ENCODE measurements at places on chromosomes 3 and 15.

GRCh38 chr15:66153549-66154415 lies 99.8 kb downstream of the MEGF11 start:
- no peak for DNase-seq

DNA sequence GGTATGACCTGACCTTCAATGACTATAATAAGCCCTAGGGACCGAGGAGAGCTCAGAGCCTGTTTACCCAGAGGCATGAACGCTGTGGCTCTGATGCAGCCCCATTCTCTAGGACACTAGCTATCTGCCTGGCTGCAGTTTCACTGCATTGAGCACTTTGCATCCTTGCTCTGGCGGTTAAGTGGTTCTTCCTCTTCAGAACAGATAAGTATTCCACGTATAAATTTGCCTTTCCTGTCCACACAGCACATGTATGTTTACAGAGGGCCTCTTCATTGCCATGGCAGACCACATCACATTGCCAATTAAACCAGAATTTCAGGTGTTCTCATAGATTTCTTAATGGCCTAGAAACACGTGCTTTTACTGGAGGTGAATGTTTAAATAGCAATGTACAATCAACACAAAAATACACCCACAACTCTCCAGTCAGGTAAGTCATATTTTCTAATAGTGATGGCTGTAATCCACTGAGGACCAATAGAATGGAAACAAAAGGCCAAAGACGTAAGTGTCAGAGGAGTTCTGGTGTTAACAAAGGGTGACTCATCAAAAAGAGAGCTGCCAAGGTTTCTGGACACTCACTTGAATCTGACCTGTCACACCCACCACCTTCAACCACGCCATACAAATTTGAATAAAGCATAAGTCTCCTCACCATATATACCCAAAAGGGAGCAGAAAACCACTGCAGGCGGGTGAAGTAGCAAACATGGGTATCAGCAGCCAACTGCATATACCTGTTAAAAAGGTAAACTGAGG lies 553.4 kb downstream of the OCA2 start:
- no peak for DNase-seq

DNA sequence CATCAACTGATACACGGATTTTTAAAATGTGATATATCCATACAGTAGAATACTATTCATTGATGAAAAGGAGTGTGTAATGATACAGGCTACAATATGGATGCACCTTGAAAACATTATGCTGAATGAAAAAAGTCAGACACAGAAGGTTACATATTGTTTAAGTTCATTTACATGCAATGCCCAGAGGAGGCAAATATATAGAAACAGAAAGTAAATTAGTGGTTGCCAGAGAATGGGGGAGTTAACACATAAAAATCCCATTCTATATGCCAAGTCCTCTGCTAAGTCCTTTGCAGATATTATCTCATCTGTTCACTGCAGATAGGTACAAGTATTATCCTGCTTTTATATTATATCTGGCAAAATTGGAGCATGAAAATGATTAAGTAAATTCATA lies 22.1 kb upstream of the CDIN1 start:
- no peak for DNase-seq

GRCh38 chr3:130823241-130823884 lies 70.5 kb upstream of the ATP2C1 start:
- DNase-seq = no peak

DNA sequence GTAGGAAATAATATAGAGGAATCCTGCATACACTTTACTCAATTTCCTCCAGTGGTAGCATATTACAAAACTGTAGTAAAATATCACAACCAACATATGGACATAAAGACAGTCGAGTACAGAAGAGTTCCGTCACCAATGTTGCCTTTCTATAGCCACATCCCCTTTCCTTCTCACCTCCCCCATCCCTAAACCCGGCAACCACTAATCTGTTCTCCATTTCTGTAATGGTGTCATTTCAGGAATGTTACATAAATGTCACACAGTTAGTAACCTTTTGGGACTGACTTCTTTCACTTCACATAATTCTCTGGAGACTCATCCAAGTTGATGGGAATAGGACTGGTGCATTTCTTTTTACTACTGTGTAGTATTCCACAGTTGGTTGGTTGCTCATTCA lies 41.4 kb upstream of the ATG7 start:
- no peak for DNase-seq

GRCh38 chr15:50681467-50681866 lies 5.1 kb downstream of the TRPM7 start:
- no peak for DNase-seq

- DNase-seq = no peak
Observed at GRCh38 chr3:32616267-32616962, 45.8 kb upstream of the DYNC1LI1 start.

GRCh38 chr3:120161902-120162301 lies 67.7 kb upstream of the GSK3B start:
- DNase-seq = peak; percentile 7

- DNase-seq = no peak
Observed at GRCh38 chr3:77323626-77324025, 283.7 kb downstream of the ROBO2 start.

DNA sequence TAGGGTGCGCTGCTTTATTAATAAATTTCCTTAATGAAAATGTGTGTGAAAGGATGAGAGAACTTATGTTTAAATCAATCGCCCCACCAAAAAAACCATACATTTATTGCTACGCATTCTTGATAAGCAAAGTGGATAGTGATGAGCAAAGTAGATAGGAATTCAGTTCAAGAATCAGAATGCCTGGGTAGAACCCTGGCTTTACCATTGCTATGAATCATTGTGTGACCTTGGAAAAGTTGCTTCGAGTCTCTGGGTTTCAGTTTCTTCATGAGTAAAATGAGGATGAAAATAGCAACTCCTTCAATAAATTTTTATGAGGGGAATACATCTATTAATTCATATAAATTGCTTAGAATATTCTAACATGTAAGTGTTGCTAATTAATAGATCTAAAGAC lies 2.6 kb upstream of the ALCAM start:
- DNase-seq = no peak

DNA sequence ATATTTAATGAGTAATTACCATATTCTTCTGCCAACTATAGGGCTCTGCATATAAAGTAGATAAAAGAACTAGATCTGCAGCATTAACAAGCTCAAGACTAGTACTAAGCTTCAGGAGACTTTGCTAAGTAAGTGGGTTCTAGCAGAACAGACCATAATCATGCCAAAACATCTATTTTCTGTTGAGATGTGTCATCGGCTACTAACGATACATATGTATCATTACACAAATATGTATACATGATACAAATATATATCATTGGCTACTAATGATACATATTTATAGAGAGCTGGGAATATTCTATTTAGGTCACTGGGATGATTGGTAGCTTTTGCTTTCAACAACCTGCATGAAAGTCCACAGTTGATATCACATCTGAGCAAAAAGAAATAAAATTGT lies 185.8 kb upstream of the DCBLD2 start:
- no peak for DNase-seq

GRCh38 chr3:159960188-159961148 lies 28.2 kb upstream of the IL12A start:
- DNase-seq = no peak

GRCh38 chr15:97459771-97460170 lies 500.7 kb upstream of the ARRDC4 start:
- DNase-seq = no peak

GRCh38 chr3:127768346-127769008 lies 53.8 kb downstream of the MGLL start:
- DNase-seq = no peak

GRCh38 chr3:172522871-172523818 lies at the start of gene TNFSF10:
Gene TNFSF10, minus strand, starts transcription at chr3:172523430. Its CDS starts 46 bp downstream, at chr3:172523384.
- peak; percentile 72 for DNase-seq

- no peak for DNase-seq
Observed at GRCh38 chr15:45443645-45444044, 65.3 kb upstream of the GATM start.

DNA sequence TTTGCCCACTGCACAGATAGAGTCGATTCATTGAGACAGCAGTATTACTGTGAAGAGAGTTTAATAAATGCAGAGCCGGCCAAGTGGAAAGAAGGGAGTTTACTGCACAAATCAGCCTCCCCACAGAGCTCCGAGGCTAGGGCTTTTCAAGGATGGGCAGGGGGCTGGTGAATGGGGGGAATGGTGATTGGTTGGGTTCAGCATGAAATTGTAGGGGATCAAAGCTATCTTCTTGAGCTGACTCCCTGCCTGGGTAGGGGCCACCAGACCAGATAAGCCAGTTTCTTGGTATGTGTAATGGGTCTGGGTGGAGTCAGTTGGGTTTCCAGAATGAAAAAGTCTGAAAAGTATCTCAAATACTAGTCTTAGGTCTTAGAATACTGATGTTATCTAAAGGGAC lies 66.6 kb downstream of the SYNPR start:
- no peak for DNase-seq

- DNase-seq = no peak
Observed at GRCh38 chr3:140896997-140897396, 44.6 kb upstream of the SLC25A36 start.

- DNase-seq = no peak
Observed at GRCh38 chr3:144770281-144770680, 798.7 kb downstream of the DIPK2A start.

DNA sequence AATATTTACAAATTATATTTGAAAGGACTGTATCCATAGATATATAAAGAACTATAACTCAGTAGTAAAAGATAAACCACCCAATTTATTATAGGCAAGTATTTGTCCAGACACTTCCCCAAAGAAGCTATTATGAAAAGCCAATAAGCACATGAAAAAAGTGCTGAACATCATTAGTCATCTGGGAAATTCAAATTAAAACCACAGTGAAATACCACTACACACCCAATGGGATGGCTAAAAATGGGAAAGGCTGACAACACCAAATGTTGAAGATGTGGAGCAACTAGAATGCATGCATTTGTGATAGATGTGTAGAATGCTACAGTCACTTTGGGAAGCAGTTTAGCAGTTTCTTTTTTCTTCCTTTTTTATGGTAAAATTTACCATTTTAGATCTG lies 147.0 kb downstream of the PDE8A start:
- DNase-seq = no peak

- no peak for DNase-seq
Observed at GRCh38 chr15:34360298-34360697, 6.7 kb downstream of the LPCAT4 start.

- DNase-seq = no peak
Observed at GRCh38 chr3:64687781-64688604, at the start of gene ADAMTS9. Gene ADAMTS9, minus strand, starts transcription at chr3:64688000. Its CDS starts 343 bp downstream, at chr3:64687657.

- DNase-seq = no peak
Observed at GRCh38 chr3:177551431-177551836, 354.2 kb upstream of the TBL1XR1 start.

DNA sequence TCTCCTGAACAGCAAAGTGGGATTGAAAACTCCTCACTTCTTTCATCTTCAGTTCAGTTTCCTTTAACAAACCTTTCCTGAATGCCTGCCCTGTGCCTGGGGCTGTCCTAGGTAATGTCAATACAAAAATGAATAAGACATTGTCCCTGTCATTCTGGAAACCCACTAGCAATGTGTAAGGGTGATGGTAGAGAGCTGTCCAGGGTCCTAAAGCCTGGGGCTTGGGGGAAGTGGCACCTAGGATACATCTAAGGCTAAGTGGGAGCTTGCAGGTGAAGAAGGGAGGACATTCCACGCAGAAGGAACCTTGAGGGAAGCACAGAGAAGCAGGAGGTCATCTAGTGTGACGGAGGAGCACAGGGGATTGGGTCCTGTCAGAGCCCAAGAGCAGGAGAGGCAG lies 212.7 kb upstream of the PPP2R3A start:
- DNase-seq = no peak

- DNase-seq = no peak
Observed at GRCh38 chr3:118710532-118710931, 324.1 kb downstream of the IGSF11 start.

DNA sequence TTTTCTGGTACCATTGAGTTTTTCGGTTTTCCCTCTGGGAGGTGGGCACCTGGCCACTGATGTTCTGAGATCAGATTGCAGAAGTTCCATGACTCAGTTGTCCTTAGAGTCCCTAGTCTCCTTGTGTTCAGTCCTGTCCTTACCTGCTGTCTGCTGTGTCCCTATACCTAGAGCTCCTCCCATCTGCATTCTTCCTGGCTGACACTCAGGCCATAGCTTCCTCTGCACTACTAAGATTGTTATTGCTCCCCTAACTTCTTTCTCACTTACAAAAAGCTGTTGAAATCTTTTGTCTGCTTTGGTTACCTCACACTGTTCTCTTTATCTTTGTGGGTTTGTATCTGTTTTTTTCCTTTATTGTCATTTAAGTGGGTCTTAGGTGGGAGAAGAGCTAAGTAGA lies 13.2 kb downstream of the USP3 start:
- DNase-seq = no peak

DNA sequence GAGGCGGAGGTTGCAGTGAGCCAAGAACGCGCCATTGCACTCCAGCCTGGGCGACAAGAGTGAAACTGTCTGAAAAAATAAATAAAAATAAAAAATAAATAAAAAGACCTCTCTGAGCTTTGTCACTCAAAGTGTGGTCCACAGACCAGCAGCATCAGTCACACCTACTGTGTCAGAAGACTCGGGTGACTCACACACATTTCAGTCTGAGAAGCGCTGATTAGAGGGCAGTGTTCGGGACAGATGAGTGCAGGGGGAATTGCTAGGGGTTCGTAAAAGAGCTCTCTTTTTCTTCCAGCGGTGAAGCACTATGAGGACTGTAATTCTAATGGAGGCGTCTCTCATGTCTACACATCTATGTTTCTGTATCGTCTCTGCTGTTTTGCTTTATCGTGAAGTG lies 5.7 kb downstream of the PODXL2 start:
- no peak for DNase-seq

DNA sequence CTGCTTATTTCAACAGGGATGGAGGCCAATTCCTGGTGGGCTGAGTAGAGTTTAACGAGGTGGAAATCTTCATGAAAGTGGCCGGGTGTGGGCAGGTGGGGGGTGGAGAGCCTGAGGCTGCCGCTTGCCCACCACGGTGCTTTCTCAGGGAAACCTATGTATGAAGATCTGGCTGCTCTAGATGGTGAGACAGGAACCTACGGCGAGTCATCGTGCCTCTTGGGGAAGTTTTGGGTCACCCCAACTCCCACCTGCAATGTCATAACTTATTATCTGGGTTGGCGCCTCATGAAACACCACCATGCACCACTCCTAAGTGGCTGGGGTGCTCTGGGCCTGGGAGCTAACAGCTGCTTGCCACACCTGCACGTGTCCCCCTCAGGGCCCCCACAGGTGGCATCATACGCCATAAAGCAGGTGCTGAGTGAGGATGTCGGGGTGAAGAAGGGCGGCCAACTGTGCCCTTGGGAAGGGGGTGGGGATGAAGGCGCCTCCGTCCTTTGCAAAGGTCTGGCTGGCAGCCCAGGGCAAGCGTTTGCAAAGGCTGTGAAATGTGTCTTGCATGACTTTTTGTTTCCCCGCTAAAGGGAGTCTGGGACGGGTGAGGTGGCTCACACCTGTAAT lies 27.9 kb upstream of the SNRPA1 start:
- DNase-seq = no peak

GRCh38 chr3:159867372-159867771 lies 121.3 kb upstream of the IL12A start:
- DNase-seq = no peak

Data from CD4-positive, alpha-beta T cell treated with Interferon gamma for 1 hour (primary cell).